NCI-H1105 treated with DMSO at 0.1 percent for 48 hours (cell line): ENCODE measurements at places on chromosomes 3 and 15.
A peak's percentile ranks its signal among the peaks of the same experiment; 100 is the strongest.

DNA sequence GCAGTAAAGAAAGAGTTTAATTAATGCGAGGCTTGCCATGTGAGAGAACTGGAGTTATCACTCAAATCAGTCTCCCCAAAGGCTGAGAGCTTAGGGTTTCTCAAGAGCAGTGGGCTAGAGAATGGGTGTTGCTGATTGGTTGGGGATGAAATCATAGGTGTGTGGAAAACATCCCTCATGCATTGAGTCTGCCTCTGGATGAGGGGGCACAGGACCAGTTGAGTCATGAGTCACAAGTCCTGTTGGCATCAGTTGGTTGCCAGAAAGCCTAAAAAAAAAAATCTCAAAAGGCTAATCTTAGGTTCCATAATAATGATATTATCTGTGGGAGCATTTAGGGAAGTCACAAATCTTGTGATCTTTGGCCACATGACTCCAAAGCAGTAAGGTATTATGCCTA lies 800.3 kb downstream of the TUSC7 start:
- DNase-seq: no peak

DNA sequence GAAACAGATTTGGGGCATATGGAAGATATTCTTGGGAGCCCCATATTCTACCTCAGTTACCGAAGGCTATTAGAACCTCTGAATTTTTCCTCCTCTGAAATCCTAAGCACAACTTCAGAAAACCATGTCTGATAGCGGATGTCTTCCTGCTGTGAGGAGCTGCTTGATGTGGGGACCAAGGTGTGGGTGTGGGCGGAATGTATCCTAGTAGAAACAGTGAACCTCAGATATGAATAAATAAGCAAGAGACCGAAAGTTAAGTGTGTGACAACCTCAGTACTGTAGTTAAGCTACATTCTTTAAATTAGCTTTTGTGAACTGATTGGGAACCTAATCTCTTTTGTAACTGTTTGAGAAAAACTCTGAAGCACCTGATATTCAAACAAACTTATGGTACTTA lies 46.9 kb downstream of the SENP2 start:
- no peak for DNase-seq

- DNase-seq: no peak
Measured at GRCh38 chr15:25060472-25060803, 105.7 kb downstream of the SNRPN start.

- no peak for DNase-seq
Measured at GRCh38 chr3:14678015-14678503, 3.1 kb downstream of the C3orf20 start.

DNA sequence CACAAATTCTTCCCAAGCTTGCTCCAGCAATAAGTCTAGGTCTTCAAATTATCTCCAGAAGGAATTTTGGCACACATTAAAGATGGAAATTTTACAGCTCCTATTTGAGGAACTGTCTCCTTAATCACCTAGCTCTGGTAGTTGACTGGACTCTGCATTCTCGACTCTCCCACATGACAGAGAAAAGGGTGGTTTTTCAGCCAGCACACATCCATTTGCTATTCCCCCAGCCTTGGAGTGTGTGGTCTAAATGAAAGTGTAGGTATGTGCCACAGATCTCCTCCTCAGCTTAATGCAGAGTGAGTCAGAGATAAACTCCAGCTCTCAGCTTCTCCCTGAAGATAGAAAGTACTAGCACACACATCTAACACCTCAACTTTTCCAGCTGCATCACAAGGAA lies 62.2 kb upstream of the ALCAM start:
- no peak for DNase-seq

DNA sequence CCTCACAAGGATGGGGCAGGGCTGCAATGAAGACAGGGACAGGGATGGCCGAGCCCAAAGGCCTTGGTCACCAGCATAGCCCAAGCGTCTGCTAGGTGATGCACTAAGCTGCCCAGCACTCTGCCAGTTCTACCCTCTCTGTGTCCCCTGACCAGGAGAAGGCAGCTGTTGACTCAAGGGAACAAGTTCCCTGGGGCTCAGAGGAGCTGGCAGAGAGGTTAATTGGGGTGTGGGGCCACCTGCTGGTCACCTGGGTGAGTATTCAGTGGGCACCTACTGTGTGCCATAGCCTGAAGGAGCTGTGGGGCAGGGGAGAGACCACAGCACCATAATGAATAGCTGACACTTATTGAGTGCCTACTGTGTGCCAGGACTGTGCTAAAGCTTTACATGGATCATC lies 22.0 kb upstream of the DOCK3 start:
- peak; percentile 2 for DNase-seq

- no peak for DNase-seq
Measured at GRCh38 chr3:139751789-139752188, 74.0 kb upstream of the NMNAT3 start.

DNA sequence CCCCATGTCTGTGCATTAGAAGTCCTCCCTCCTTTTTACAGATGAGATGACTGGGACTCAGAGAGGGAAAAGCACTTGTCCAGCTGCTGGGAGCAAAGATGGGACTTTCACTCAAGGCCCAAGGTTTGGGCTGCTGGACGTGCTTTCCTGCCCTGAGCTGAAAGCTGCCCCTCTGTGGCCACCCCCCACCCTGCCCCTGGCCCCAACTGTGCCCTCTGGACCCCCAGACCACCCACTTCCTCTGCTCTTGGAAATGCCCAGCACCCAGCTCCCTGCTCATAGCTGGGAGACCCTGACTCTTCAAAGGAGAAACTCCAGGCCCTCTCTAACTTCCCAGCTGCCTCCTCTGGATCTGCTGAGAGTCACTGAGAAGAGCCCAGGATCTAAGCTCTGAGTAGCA lies 20.7 kb downstream of the GRIP2 start:
- DNase-seq: no peak

DNA sequence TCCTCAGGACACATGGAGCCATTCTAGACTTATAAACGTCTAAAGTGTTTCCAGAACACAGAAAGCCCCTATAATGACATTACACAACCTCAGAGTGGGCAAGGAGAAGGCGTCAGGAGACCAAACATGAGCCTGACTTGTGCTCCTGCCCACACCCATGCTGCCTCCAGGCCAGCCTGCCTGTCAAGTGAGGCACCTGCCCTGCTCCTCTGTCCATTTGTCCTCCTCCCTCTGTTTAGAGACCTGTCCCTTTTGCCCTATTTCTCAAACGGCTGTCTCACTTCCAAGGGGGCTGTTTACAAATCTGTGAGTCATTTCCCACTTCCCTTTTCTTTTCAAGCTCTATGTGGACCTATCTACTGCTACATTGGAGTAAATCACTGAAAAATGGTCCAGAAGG lies 21.0 kb downstream of the ZDHHC3 start:
- no peak for DNase-seq

DNA sequence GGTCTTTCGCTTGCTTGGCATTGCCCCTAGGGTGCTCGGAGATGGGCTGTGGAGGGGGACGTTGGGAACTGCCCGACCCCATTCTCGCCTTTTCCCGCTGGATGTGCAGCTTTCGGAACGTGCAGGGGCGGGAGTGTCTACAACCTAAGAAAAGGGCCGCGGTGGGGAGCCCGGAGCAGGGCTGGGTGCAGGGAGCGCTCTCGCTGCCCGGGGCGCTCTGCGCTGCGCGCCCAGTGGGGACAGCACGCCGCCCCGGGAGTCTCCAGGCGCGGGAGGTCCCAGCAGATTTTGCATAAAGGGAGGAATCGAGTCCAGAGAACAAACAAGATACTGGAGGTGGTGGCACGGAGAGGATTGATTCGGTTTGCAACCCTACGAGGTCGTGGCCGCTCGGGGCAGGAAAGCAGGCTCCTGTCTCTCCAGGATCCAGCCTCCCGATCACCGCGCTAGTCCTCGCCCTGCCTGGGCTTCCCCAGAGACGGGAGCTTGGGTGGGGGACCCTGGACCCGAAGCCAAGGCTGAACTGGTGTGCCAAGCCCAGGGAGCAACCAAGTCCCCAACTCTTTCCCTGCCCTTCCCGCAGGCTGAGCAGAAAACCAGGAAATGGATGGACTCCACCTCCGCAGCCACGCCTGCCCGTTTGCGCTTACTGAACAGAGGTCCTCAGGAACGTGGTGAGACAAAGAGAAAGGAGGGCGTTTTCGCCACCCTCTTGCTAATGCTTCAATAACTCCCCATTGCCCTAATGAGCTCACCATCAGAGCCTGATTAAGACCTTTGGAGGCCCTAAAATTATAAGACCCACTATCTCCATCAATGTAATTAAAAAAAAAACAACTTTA lies 59.7 kb downstream of the NOX5 start:
- DNase-seq: peak; percentile 85

DNA sequence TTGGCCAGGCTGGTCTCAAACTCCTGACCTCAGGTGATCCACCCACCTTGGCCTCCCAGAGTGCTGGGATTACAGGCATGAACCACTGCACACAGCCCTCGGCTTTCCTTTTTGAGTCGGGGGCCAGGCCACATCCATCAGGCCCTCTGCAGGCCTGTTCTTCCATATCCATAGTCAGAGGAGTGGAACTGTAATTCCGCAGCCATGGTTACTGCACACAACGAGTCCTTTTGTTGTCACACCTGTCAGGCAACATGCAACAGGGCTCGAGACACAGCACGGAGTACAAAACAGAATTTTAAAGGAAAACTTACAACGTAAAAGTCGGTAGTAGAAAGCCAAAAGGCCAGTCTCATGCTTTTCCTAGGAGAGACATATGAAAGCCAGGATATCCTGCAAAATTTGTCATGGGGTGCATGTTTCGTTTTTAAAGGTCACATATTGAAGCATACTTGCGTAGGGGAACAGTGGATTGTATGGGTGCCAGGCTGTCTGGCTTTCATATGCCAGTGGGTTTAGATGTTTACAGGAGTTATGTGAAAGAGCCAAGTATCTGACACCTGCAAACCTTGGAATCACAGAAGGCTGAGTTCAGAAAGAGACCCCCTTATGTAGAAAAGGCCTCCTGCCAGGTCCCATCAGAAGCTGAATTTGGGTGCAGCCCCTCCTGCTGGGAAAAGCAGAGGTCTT lies 63.2 kb upstream of the LPP start:
- peak; percentile 64 for DNase-seq

- peak; percentile 84 for DNase-seq
Measured at GRCh38 chr3:136075218-136075808, 109.8 kb downstream of the PPP2R3A start.

GRCh38 chr3:135905058-135905724 lies 60.3 kb upstream of the PPP2R3A start:
- DNase-seq: peak; percentile 9

DNA sequence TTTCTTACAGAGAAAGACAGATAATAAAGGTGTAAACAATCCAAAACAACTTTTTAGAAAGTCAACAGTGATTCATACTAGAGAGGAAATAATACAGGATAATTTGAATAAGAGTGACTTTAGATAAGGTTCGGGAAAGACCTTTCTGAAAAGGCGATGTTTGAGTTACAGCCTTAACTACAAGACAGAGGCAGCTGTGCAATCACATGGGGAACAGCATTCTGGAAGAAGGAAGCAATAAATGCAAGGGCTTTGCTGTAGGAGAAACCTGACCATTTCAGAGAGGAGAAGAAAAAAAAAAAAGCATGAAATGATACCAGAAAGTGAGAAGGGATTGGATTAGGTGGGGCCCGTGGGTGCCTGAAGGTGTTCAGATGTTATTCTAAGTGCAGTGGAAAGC lies 200.6 kb upstream of the ATP11B start:
- no peak for DNase-seq
